ENCODE measurements at places on chromosomes 2 and 18. TPM values are rescaled to one million over a fixed set of nuclear protein-coding genes. Genes with fewer than 3 reads are reported as not detected.

MC5R gene
- total RNA-seq, result not detected

SLC9A4 gene
- not detected for total RNA-seq

KIDINS220 gene
- total RNA-seq, result 101 TPM

TMEFF2 gene
- total RNA-seq, result 46.8 TPM

MARCO gene
- not detected for total RNA-seq

ALLC gene
- not detected for total RNA-seq

- DNase-seq, result no peak
Measured at GRCh38 chr2:73253400-73253799, 19.3 kb downstream of the CCT7 start.

GRCh38 chr2:62744603-62745002, 39.1 kb downstream of the EHBP1 start:
- no peak for DNase-seq

DNA sequence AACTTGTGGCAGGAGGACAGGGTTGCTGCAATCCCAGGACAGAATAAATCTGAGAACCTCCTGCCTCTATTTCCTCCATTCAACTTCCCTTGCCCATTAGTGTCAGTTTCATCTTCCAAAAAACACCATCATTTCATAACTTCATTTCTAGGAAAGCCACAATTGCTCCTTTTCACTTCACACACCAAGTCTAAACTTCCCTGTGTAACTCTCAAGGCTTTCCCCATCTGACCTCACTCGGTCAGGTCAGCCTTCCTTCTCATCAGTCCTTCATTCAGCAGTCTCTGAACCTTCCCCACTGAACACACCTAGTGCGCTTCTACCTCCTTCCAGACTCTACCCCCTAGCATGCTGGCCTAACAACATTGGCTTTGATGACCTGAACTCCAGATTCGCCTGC, 35.8 kb downstream of the TCF7L1 start:
- no peak for DNase-seq

- peak; percentile 53 for DNase-seq
Measured at GRCh38 chr2:88006912-88007439, 9.4 kb downstream of the RNU2-63P start.

DNA sequence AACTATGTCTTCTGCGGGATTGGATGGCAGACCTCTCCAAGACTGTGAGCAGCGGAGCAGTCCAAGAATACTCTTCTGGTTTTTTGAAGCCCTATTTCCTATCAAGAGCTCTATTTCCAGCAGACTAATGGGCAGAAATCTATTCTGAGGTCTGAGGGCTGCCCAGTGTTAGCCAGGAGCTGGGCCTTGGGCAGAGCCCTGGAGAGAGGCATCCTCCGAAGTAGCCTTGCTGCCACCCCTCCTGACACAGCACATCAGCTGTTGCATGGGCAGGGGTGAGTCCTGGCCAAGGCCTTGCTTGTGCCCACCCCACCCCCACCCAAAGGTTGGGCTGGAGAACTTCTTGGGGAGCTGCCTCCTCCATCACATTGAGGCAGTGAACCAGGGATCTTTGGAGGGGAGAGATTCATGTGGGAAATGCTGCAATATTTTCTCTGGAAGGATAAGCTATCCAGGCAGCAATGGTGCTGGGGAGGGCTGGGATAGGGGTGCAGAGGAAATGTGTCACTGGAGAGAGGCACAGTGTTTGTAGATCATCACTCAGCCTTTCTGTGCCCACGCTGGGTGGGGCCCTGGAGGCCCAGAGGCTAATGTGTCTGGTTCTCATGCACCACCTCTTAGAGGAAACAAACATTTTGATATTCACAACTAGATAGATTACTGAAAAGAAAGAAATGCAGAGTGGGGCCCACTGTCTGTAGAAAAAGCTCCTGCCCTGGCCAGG, 104.7 kb downstream of the VSNL1 start:
- peak; percentile 42 for DNase-seq

- no peak for DNase-seq
Measured at GRCh38 chr18:26255695-26256622, 29.7 kb downstream of the TAF4B start.

GRCh38 chr2:126269911-126270310, 386.0 kb upstream of the GYPC start:
- DNase-seq, result no peak

- DNase-seq, result no peak
Measured at GRCh38 chr2:221554769-221555493, 17.2 kb downstream of the EPHA4 start.

- no peak for DNase-seq
Measured at GRCh38 chr2:108320326-108320922, 31.7 kb downstream of the SULT1C2 start.

- no peak for DNase-seq
Measured at GRCh38 chr2:241822264-241822623, 13.3 kb downstream of the NEU4 start.
